ENCODE measurements at places on chromosomes 6 and 20.

DNA sequence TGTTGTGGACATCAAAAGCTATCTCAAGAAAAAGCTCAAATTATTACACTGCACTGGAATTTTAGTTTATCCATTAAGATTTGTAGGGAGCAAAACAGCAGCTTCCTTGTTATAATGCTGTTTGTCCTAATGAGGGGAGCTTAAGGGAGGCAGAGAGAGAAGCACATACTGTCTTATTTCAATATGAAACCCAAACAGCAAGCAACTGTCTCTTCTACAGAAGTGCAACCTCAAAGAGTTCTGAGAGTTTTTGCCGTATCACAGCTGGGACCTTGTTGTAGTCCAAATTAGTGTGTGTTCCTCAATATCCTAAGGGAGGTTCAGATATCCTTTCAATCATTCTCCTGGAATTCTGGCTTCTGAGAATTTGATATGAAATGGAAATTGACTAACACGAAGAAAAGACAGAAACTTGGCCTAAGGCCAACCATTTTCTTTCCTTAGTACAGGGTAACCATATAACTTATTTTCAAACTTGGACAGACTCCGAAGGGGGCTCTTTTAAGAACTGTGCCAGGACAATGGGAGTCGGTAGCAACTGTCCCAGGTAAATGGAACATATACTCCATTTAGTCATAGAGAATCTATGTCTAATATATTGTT, 149.3 kb upstream of the CCN2 start:
- DNase-seq: no peak

DNA sequence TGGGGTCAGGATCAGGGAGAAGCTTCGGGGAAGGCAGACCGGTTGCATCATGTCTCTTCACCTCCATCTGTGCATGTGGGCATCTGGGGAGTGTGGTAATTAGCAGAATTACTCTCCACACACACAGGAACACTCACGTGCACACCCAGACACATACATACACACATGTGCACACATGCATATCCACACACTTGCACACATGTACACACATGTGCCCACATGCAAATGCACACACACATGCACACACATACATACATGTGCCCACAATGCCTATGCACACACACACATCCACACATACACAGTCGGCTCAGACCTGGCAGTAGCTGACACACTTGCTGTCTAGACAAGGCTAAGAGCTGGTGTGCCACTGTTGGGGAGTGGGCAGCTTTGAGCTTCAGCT, 212.3 kb upstream of the PMEPA1 start:
- DNase-seq: no peak

DNA sequence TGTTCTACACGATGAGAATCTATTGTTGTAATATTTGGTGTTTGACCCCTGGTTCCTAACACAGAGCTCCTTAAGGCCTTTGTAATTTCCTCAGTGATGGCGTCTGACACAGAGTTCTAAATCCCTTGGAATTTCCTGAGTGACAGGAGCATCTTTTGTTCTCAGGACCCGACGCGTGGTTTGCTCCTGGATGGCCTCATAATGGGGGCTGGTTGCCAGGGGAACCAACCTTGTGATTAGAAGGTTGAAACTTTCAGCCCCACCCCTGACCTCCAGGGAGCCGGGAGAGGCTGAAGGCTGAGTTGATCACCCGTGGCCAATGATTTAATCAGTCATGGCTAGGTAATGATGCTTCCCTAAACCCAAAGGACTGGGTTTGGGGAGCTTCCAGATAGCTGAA, 20.5 kb upstream of the ZNF133 start:
- no peak for DNase-seq

DNA sequence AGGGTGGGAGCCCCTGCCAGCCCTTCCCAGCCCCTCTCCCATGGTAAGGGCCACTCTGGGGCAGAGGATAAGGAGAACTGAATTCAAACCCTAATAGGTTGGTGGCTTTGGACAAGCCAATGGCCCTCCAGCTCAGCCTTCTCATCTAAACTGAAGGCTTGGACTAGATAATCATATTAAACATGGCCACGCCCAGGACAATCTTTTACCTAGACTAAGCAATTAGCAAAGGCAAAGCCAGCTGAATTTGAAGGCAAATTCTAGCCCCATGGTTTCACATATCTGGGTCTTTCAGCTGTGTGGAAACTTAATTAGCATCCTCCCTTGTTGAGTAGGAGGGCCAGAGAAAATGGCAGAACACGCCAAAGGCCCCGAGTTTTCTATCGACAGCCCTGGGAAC, 10.7 kb downstream of the SLC22A23 start:
- DNase-seq: no peak

- no peak for DNase-seq
Measured at GRCh38 chr6:137240168-137240567, 21.0 kb upstream of the IFNGR1 start.

DNA sequence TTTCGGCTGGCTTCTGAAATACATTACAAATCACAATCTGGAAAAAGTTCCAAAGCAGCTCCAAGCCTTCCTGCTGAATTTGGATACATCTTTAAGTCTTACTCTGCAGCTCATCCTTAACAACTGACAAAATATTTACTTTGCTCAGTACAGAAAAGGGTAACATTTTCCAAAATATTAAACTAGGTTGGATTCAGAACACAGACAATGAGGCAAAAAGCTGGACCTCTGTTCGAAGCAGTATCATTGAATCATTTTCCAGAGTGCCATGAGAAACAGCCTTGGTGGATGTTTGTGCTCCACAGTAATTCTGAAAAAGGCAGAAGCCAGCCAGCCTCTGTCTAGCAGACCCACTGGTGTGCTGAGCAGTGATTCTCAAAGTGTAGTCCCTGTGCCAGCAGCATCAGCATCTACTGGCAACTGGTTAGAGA, 162.1 kb downstream of the AIG1 start:
- DNase-seq: no peak

- DNase-seq: no peak
Measured at GRCh38 chr6:11960909-11961779, 51.0 kb upstream of the HIVEP1 start.

DNA sequence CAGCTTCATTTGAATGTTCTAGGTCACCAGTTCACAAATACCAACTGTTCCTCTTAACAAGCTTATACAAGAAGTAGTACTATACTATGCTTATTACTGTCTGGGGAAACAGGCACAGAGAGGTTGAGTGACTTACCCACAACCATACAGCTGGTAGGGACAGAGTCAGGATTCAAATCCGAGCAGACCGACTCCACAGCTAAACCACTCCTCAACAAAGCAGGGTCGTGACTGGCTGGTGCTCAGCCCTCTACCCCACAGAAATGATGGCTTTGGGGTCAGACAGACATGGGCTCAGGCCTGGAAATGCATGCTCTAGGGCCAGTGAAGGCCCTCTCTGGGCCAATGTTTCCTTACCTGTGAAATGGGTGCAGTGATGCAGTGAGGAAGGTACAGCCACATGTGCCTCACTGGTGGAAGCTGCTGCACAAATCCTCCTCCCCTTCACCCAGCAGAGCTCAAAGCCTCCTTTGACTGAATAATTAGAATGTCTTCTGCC, 63.6 kb downstream of the MRPL14 start:
- DNase-seq: no peak

DNA sequence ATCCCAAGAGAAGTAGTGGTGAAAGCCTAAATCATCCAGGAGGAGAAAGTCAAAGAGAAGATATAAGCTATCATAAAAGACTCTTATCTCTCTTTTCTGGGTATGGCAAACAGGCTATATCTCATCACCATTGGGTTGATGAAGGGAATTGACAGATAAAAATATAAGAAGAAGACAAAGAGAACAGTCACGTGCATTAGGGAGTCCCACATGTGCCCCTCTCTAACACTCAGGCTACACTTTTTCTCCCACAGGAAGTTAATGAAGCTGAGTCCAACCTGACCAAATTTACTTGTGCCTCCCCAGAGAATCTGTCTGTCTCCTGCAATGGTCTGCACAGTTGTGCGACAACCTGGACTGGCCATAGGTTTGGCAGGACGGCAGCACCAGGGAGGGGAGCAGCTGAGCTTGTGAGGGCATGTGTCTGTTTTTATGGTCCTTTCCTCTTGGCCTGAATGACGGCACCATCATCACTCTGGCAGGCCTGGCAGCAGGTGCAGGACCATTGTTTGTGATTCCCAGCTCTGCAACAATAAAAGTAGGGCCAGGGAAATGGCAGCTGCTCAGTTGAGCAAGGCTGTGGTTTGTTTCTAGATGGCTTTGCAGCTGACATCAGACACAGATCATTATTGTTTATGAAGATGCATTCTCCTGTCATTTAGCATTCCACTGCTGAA, 144.5 kb upstream of the MCHR2 start:
- no peak for DNase-seq

- no peak for DNase-seq
Measured at GRCh38 chr6:163761481-163761880, 347.0 kb downstream of the QKI start.

DNA sequence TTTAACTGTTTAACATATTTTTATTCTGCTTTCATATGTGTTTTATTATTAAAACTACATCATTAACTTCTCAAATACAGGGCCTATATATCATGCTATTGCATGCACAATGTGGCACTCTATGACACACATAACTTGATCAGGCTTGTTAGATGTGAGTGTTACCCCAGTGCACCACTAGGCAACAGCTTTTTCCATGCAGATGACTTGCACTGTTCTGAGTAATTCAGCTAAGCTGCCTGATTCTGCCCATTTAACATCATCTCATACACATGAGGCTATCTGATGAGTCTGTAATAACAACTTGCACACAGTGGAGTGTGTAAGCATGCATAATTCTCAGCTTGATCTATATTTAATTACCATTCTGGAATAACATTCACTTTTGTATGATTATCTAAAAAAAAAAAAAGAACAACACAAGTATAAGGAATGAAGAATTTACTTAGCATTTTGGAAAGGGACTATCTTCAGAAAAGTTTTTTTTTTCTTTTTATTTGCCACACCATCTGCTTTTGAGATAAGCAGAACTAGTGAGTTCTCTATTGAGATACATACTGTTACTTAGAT, 83.1 kb downstream of the GRM1 start:
- DNase-seq: no peak

- no peak for DNase-seq
Measured at GRCh38 chr6:21845439-21846140, 252.0 kb downstream of the SOX4 start.
